ENCODE measurements at places on chromosomes 7 and 10.

- DNase-seq: no peak
Measured at GRCh38 chr7:32256811-32257210, 186.6 kb upstream of the PDE1C start.

DNA sequence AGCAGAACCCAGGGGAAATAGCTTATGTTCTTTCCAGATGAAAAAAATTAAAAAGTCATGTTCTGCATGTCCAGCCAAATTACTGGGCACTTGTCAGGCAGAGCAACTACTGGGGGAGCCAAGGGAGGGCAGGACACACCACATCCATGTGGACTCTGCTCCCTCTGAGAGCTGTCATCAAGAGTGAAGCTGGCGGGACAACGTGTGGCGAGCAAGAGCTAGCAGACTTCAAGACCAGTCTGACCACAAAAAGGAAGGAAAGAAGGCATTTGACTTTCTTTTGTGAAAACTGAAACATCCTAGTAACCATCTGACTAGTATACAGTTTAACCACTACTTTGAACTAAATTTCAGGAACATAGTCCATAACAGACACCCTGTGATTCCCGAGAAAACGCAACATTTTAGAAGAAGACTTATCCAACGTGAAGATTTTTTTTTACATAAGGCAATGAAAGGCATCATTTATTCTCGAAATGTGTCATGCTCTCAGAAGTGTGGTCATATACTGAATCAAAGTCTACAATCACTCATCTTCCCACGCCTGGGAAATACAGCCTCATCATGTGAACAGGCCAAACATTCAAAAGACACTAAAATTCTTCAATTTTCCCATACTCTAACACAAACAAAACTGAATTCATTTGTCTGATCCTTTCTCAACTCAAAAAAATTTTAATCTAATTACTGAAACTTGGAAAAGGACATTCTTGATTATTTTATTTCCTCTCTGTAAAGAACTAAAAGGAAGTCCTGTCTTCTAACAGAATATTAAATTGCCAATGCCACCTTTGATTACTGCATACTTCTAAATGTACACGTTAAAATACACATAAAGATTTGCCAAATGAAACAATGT is 15.5 kb downstream of the CYTH3 start:
- DNase-seq: peak; percentile 47

DNA sequence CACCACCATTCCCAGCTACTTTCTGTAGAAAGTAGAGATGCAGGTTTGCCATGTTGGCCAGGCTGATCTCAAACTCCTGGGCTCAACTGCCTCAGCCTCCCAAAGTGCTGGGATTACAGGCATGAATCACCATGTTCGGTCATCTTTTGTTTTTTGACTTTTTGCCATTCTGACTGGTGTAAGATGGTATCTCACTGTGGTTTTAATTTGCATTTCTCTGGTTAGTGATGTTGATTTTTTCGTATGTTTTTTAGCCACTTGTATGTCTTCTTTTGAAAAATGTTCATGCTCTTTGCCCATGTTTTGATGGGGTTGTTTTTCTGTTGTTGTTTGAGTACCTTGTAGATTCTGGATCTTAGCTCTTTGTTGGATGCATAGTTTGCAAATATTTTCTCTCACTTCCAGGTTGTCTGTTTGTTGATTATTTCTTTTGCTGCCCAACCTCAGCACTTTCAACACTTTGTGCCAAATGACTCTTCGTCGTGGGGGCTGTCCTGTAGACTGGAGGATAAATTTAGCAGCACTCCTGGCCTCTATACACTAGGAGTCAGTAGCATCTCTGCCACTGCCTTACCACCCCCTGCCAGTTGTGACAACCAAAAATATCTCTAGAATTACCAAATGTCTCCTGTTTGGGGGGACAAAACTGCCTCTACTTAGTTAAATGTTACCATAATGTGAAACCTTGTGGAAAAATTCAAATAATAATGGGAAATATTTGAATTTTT is 6.5 kb upstream of the CPED1 start:
- peak; percentile 71 for DNase-seq

DNA sequence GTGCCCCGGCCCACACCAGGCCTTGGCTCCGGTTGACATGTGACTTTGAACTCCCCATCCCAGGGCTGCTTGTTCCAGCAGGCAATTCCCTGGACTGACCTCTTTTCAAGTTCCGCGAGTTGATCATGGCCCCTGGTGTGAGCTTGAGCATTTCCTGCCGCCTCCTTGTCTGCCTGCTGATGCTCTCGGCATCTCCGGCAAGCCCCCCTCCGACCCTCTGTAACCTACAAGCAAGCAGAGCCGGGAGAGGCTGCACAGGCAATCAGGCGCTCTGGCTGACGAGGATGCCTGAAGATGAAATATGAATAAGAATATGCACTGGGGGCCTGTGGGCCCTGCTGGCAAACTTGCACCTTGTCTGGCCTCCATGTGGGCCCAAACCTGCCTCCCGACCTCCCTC is 304.9 kb upstream of the MKI67 start:
- no peak for DNase-seq

GRCh38 chr10:29214551-29214950 is 74.3 kb upstream of the LYZL1 start:
- DNase-seq: no peak

DNA sequence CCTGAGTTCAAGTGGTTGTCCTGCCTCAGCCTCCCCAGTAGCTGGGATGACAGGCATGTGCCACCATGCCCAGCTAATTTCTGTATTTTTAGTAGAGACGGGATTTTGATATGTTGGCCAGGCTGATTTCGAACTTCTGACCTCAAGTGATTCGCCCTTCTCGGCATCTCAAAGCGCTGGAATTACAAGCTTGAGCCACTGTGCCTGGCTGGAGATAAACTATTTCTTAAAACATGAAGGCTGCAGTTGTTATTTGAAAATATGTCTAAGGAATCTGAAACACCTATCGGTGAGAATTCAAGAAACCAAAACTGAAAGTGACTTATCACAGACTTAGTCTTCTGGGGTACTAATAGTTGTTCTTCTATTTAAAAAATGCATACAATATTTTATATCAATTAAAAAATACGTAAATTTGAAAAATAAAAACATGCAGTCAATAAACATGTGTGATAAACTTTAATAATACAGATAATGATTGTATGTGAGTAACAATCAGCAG is 176.9 kb upstream of the PRSS58 start:
- DNase-seq: no peak

- no peak for DNase-seq
Measured at GRCh38 chr7:154872811-154873499, 130.0 kb downstream of the PAXIP1 start.

- DNase-seq: no peak
Measured at GRCh38 chr7:129615018-129615417, 3.5 kb downstream of the NRF1 start.
